Neural cell (in vitro differentiated cells): ENCODE measurements at places on chromosomes 16 and 17. TPM values are rescaled to one million over a fixed set of nuclear protein-coding genes. Genes with fewer than 3 reads are reported as not detected.

Gene TLCD3B
- 18.9 and 21.7 TPM in 2 replicates for polyA plus RNA-seq

Gene ITGAL
- not detected in 2 replicates for polyA plus RNA-seq

Gene MYL4
- polyA plus RNA-seq, result not detected in 2 replicates

Gene CYB5D1
- polyA plus RNA-seq, result 21.1 and 30.4 TPM in 2 replicates
